ENCODE measurements at places on chromosomes 1 and 21.

- peak; percentile 85 for DNase-seq
Measured at GRCh38 chr1:31715087-31715872, 11.5 kb upstream of the COL16A1 start.

GRCh38 chr1:36771660-36772284 lies 262.5 kb downstream of the GRIK3 start:
- no peak for DNase-seq

DNA sequence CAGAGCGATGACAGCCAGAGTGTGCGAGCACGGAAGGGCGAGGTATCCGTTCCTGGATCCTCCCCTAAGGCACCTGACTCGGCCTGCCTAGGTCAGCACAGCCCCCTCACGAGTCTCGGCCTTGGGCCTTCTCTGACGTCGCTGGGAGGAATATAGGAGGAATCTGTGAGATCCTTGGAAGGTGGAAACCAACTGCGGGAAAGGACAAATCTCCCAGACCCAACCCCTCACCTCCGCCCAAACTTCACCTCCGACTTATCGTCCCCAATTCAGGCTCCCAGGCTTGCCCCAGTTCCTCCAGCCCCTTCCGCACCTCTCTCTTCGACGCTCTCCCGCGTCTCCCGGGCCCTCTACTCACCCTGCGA lies 494 bp downstream of the APH1A start:
- no peak for DNase-seq

DNA sequence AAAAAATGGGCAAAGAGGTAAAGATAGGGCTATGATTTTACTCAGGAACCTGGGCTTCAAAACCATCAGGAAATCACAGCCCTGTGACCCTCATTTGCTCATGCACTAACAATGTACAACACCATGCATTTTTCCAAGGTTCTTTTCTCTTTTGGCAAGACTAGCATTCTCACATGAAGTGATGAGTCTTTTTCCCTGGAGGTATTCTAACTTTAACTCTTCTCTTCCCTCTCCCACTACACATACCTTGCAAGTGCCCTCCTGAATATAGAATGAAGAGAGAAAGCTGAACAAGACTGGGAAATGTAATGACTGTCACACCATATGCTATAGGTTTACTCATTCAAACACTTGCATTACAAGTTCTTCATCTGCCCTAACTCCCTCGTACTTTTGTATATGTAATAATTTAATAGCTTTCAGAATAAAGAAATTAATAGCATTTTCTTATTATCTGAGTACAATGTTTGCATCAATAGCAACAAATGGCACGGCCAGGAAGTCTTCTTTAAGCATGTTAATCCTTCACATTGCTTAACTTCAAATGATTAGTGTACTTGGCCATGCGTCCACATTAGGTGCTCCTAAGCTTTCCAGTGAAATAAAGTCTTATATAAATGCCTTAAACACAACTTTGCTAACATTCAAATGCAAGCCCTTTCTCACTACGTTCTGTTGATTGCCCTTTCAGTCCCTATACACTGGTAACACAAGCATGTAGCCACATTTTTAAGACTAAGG lies 1.8 kb downstream of the NIBAN1 start:
- DNase-seq = no peak

- DNase-seq = no peak
Measured at GRCh38 chr1:76129731-76130130, 55.2 kb downstream of the ST6GALNAC3 start.
